ENCODE measurements at places on chromosomes 2 and 18.
A peak's percentile ranks its signal among the peaks of the same experiment; 100 is the strongest.

- DNase-seq, result no peak
Observed at GRCh38 chr2:190929919-190930318, 49.3 kb downstream of the GLS start.

- DNase-seq, result no peak
Observed at GRCh38 chr2:142100139-142100873, 30.5 kb downstream of the LRP1B start.

DNA sequence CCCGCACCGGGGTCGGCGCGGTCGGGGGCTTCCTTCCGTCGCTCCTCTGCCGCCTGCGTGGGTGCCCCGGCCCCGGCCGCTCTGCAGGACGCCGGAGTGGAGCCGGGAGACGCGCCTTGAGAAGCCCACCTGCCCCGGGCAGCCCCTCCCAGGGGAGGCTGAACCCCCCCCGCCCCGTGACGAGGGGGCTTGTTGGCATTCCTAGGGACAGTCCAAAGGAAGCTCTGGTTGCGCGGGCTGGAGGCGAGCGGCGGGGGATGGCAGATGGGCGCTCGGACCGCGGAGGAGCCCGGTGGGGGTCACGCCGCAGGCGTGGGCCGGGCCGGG lies 133.5 kb upstream of the MGAT5 start:
- no peak for DNase-seq

GRCh38 chr2:159976527-159977160 lies 85.8 kb downstream of the PLA2R1 start:
- DNase-seq, result no peak

GRCh38 chr2:226760412-226761194 lies 39.0 kb downstream of the IRS1 start:
- no peak for DNase-seq

DNA sequence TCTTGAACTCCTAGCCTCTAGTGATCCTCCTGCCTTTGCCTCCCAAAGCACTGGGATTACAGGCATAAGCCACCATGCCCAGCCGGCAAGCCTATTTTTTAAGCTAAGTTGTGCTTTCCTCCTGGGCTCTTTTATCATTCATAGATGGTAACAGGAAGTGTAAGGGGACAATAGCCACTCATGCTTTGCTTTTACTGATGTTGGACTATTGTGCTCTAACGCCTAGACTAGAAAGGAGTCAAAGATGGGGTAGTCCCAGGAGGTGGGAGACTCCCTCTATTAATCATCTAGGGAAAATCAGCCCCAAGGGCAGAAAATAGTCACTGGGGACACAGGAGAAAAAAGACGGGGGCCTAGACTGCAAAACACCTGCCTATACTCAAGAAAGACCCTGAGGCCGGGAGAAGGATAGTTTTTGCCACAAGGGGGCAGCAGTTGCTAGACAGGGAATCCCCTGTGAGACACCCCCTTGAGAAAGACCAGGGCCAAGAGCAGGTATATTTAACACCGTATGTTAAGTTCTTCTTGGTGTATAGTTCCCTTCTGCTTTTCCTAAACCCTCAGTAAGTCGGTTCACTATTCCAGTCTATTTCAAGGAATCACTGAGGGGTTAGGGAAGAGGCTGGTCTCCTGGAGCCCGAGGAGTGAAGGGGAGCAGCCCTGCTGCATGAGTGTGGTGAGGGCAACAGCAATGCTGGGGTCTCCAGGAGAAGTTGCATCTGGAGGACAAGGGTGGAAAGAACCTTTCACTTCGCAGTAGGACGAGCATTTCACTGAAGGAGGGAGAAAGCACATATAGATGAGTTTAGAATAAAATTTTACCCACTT lies 2.1 kb upstream of the CXCR1 start:
- DNase-seq, result peak; percentile 57

Measured in GM19239 (cell line).